CD4-positive, alpha-beta T cell treated with Interleukin-6 at 100 ng/mL for 8 hours (primary cell): ENCODE measurements at places on chromosomes 2 and 18.

- no peak for DNase-seq
Observed at GRCh38 chr2:26521054-26521912, 43.4 kb upstream of the OTOF start.

DNA sequence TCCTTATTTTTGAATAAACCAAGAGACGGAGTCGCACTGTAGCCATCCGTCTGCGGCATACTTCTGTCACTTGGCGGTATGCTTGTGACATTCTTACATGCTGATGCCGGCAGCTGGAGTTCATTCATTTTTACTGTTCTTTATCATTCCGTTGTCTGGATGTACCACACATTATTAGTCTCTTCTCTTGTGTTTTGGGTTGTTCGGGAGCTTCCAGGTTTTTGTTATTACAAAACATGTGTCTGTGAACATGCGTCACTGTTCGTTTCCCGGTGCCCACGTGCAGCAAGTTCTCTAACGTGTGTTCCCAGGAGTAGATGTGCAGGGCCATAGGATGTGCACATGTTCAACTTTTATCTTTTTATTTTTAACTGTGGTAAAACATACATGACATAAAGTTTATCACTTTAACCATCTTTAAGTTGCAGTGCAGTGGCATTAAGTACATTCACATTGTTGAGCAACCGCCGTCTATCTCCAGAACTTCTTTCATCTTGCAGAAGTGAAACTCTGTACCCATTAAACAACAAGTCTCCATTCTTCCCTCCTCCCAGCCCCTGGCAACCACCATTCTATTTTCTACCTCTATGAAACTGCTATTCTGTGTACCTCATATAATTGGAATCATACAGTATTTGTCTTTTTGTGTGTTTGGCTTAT lies 40.1 kb downstream of the MTCL1 start:
- DNase-seq = no peak

- no peak for DNase-seq
Observed at GRCh38 chr2:38016219-38016618, 59.7 kb downstream of the CYP1B1 start.

GRCh38 chr18:74976331-74976909 lies 232.5 kb downstream of the PTGR3 start:
- DNase-seq = no peak

DNA sequence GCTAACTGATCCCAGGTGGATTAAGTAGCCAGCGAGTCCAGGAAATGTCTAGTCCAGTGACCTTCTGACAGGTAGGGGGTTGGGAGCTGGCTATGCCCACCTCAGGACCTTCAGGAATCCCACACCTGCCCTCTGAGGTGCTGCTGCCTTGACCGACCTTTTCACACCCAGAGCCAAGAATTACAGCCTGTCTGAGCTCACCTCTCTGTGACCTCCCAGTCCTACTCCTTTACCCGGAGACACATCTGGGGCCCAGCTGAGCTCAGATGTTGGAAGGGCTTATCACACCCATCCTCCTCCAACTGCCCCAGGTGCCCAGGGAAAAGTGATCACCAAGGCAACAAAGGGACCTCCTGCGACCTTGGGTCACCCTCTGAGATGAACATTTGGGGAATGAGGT lies 413.3 kb upstream of the TNP1 start:
- no peak for DNase-seq

DNA sequence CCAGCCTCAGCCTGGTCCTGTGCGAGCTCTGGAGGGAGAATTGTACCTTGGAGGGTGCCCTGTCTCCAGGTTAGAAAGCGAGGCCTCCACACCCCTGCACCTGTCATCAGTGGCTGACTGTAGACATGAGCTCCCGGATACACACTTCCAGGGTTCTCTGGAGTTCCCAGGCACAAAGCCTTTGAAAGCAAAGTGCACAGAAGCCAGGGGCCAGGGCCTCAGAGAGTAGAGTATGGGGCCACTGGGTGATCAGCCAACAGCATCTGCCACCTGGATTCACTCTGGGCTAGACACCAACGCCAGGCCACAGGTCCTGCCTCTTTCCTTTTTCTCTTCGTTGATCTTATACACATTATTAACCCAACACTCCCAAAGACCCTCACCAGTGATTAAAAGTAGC lies 239.4 kb upstream of the HDAC4 start:
- no peak for DNase-seq

DNA sequence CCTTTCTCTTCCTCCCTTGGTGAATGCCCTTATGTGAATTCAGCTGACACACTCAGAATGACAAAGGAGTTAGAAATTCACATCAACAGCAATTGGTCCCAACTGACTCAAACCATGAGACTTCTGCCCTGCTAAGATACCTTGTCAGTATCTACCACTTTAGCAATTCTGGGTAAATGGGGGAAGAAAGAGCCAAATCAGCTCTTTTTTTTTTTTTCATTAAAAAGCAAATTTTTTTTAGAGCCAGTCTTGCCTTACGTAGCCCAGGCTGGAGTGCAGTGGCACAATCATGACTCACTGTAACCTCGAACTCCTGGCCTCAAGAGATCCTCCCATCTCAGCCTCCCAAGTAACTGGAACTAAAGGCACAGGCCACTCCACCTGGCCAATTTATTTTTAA lies 1.7 kb upstream of the PPP4R1 start:
- no peak for DNase-seq

- no peak for DNase-seq
Observed at GRCh38 chr2:149739883-149740265, 152.3 kb upstream of the MMADHC start.

- DNase-seq = peak; percentile 93
Observed at GRCh38 chr2:242088471-242089212, 219.1 kb downstream of the RTP5 start.

DNA sequence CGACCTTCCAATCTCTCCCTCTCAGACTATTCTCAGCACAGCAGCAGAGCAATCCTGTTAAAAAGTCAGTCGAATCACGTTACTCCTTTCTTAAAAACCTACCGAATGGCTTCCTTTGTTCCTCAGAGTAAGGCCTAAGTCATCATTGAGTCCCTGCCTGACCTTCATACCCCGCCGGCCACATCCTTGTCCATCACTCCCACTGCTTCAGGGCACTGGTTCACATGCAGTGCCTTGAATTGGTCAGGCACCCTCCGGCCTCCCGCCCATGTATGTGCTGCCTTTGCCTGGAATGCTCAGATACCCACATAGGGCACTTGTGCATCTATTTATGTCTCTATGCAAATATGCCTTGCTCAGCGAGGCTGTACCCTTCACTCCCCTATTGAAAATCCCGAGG lies 206.4 kb downstream of the DLGAP1 start:
- no peak for DNase-seq

DNA sequence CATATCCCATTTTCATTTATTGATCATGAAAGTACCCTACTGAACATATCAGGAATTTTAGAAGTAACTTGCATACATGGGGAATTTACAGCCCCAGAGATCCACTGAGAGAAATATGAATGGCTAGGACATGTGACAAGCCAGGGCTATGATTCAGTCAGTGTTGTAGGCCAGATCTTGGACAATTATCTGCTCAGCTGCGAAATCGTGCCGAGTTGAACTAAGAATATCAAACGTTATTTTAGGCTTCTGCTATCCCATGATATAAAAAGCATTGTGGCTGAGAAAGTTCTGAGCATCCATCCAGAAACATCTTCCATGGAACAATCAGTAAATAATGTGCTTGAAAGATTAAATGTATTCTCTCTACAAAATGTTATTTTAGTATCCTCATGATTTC lies 85.7 kb upstream of the UNC80 start:
- DNase-seq = no peak
